ENCODE measurements at places on chromosomes 5 and 9. TPM values are rescaled to one million over a fixed set of nuclear protein-coding genes. Genes with fewer than 3 reads are reported as not detected.

Gene CCDC187
- total RNA-seq = not detected

DNA sequence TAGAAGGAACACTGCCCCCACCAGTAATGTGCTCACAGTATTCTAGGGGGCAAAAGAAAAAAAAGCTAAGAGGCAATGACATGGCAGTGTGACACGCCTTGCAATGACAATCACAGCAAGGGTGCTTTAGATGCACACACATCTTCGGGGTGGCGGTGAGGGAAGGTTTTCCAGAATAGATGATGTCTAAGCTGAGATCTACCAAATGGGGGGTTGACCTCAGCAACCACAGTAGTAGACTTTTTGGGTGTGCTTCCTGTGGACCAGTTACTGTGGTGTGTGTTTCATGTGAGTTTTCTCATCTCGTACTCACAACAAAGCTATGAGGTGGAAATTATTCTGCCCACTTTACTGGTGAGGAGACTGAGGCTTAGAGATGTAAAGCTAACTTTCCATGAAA lies 10.2 kb upstream of the IL12B start:
- no peak for DNase-seq

DNA sequence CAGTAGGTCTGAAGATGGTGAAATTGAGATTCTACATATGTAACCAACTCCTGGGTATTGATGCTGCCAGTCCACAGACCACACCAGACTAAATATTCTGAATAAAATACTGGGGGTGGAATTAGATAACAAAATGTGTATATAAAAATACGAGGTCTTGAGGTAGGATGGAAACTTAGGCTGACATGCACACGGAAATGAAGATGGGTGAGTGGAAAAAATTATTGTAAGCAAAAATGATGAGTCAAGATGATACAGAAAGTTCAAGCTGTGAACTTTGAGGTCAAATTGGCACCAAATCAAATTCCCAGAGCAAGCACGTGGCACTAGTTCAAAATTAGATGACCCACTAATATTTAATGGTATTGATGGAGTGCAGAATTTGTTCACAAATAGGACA lies 713.4 kb upstream of the ACO1 start:
- DNase-seq = no peak

Gene ZFP2
- total RNA-seq = 2.7 TPM

DNA sequence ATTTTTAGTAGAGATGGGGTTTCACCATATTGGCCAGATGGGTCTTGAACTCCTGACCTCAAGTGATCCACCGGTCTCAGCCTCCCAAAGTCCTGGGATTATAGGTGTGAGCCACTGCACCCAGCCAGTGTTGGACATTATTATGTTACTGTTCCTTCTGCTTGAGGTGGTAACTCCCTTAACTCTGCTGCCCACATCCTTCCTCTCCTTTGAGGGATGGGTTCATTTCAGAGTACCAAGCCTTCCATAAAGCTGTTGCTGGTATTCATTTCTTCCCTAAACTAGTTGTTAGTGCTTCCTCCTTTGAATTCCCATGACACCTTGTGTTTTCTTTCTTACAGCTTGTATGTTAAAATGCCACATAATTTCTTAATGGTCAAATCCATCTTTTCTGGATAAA lies 54.0 kb downstream of the CTNNA1 start:
- DNase-seq = no peak

Gene CDC23
- total RNA-seq = 31.4 TPM

GRCh38 chr5:84606784-84607183 lies 222.1 kb upstream of the EDIL3 start:
- no peak for DNase-seq

DNA sequence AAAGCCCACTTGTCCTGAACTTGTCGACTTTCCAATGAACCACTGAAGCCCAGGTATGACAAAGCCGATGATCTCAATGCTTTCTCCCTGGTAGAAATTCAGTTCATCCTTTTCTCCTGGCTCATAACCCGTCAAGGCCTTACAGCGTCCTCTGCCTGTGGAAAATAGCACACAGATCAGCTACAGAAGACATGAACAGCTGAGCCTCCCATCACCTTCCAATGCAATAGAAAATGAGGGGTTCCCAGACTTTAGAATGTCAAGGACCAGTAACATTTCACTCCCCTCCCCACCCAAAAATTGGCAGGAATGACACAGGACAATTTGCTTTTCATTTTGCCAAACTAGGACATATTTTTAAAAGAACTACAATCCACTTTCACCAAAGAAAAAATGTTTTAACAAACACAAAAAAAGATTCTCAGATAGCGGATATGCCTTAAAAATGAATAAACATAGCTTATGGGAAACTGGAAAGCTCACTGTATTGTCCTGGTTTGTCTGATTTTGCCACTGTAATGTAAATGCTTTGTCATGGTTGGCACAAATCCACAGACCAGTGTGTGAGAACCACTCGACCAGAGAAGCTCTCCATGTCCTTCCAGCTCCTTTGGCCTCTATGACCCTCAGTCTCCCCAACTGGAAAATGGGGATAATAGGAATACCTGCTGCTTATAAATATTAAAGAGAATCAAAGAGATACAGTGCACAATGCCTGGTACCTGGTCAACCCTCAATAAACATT lies 24.4 kb downstream of the SH3TC2 start:
- DNase-seq = peak; percentile 57

GRCh38 chr5:126354012-126354857 lies 69.0 kb upstream of the GRAMD2B start:
- DNase-seq = peak; percentile 98

Gene SAXO1
- 0.18 TPM for total RNA-seq

DNA sequence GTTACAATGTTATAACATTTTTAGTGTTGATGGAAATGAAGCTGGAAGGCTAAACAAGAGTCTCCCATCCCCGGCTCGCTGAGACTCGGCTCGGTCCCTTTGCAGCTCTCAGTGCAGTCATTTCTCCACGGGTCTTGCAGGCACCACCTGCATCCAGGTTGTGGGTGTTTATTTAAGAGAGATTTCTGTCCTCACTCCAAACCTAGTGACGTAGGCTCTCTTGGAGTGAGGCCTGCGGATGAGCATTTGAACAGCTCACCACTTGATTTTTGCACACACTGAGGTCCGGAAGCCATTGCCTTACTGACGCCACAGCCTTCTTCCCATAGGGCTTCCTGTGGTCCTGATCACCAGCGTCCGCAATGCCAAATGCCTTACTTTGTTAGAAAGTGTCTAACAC lies 197.7 kb upstream of the OTULINL start:
- DNase-seq = no peak

DNA sequence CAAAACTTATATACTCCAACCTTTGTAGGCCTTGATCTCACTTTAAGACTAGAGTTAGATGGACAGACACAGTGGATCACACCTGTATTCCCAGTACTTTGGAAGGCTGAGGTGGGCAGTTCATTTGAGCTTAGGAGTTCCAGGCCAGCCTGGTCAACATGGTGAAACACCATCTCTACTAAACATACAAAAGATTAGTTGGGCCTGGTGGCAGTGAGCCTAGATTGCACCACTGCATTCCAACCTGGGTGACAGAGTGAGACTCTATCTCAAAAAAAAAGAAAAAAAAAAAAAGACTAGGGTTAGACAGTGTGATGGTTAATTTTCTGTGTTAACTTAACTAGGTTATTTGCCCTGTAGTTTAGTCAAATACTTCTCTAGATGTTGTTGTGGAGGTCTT lies 74.1 kb downstream of the CFAP95 start:
- no peak for DNase-seq

Gene PRSS3
- 5.7 TPM for total RNA-seq

GRCh38 chr9:28050941-28051340 lies 477.7 kb upstream of the C9orf72 start:
- DNase-seq = no peak

DNA sequence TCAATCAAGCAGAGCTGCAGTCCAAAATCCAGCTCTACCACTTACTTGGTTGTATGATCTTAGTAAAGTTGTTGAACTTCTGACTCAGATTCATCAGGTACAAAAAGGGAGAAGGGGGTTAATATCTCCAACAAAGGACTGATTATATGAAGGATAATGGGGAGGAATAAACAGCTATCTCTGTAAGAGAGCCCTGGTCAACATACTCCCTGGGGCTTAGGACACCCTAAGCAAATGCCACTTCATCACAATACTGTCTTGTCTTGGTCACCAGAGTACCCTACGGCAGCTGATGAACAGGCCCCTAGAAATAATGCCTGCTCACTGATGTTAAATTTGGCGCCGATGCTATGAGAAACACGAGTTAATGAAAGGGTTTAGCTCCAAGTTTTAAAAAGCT lies 34.8 kb downstream of the LHFPL2 start:
- no peak for DNase-seq

Gene UCK1
- 24.6 TPM for total RNA-seq

DNA sequence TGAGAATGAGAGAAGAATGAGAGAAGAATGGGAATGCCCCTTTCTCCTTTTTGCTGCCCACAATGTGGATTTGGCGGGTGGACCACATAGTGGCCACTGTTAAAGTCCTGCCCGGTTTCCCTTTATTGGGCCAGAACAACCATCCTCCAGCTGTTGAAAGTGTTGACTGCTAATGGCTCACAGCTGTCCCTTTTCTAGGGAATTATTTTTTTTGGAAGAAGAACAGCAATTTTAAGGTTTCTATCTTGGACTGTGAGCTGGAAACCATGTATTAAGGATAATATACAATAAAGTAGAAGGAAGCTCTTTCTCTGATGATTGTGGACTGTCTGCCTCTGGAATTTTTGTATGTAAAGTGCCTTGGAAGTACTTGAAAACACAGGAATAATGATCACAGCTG lies 185.9 kb downstream of the DMRT2 start:
- peak; percentile 18 for DNase-seq

Gene FGF1
- 1.2 TPM for total RNA-seq

Gene ATG12
- total RNA-seq = 105 TPM

- peak; percentile 35 for DNase-seq
Observed at GRCh38 chr5:143800715-143801114, 11.2 kb upstream of the HMHB1 start.

Gene TSSK1B
- total RNA-seq = 1.4 TPM

- peak; percentile 59 for DNase-seq
Observed at GRCh38 chr5:107580889-107581820, 89.6 kb downstream of the EFNA5 start.

Gene DNAI1
- total RNA-seq = not detected

Gene IL9
- not detected for total RNA-seq

GRCh38 chr5:14842117-14842516 lies 29.5 kb downstream of the ANKH start:
- no peak for DNase-seq

DNA sequence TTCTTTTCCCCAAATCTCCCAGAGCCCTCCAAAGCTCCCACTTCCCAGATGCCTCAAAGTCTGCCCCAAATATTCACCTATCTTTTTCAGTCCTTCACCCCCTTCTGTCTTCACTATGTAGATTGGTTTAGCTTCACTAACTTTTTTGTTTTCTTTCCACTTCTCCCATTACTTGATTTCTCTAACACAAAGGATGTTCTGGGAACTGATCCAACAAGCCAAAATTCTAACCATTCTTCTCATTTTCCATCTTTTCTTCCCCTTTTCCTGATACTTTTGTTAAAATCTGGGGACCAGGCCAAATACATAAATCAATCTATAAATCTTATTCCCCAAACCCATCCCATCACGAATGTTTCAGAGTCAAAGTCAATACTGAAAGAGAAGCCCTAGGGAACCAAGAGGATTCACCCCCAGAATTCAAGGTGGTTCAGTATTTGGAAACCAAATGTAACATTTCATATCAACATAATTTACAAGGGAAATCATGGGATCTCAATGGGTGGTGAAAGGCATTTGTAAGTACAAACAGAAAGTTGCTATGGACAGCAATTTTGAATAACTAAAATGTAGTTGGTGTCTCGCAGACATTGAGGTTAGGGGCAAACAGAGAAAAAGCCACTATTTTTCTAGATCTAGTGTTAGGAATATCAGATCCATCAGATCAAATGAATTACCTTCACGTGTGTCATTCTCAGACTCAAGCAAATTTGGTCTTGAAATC lies 35.3 kb downstream of the APTX start:
- peak; percentile 64 for DNase-seq

- peak; percentile 56 for DNase-seq
Observed at GRCh38 chr5:36202521-36202961, 39.2 kb downstream of the NADK2 start.

Gene PCDHB9
- 0.41 TPM for total RNA-seq

Gene HAND1
- not detected for total RNA-seq

GRCh38 chr5:133534566-133534965 lies 77.8 kb downstream of the FSTL4 start:
- no peak for DNase-seq

GRCh38 chr9:88196142-88196790 lies 58.0 kb upstream of the SPATA31C2 start:
- DNase-seq = no peak

DNA sequence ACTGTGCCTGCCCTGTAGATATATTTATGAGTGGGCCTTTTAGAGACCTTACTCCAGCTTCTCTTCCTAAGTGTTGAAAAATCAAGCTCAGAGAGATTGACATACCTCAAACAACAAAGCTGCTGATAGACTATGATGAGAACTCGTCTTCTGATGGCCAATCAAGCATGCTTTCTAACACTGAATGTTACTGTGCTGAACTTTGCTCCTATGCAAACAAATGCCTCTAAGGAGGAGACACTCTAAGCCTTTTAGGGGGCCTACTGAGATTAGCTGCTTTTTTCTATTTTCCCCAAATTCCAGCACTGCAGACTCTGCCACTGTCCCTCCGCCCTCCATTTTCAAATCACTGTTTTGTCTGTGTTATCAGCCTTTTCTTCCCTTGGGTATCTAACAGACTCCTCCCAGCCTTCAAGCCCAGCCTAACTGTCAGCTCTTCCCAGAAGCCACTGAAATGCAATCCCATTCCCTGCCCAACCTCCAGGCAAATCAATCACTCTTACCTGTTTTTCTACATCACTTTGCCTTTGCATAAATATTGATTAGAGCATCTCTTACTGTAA lies 39.5 kb downstream of the TXNDC8 start:
- DNase-seq = no peak

- no peak for DNase-seq
Observed at GRCh38 chr5:177434437-177434836, 8.0 kb downstream of the GRK6 start.

GRCh38 chr5:42905827-42906226 lies 94.1 kb upstream of the SELENOP start:
- no peak for DNase-seq

DNA sequence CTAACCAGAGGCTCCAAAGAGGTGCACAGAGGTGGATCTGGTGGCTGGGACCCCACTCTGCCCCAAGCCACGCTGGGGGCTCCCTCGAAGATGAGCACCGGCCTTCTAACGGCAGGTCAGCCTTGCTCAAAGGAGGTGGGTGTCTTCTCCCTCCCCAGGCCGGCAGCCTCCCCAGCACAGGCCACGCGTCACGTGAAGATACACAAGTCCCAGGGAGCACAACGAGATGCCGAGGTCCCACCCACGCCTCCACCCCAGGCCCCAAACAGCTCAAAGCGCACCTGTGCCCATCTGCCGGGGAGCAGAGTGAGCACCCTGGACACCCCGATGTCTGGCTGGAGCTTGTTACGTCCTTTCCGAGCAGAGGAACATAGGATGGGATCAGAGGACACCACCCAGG lies 12.1 kb downstream of the PNPLA7 start:
- DNase-seq = no peak

- no peak for DNase-seq
Observed at GRCh38 chr5:142617416-142618129, 68.3 kb downstream of the FGF1 start.

All from fibroblast of the aortic adventitia (primary cell).